ENCODE measurements at places on chromosomes 5 and 9.

DNA sequence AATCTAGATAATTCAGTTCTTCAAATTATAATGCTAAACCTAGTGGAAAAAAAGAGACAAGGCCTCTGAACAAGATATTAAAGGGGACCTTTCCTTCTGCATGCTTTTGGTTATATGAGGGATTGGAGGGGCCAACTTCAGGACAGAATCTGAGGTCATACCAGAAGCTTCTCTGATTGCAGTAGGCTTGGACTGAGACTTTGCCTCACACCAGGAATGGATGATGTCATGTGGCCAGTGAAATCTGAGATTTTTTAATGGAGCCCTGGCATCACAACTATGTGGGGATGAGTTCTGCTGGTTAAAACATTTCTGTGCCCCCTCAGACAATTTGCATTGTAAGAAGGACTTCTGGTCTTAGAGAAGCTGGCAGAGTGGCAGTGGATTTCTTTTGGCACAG is 88.6 kb downstream of the ANGPTL2 start:
- no peak for DNase-seq

- DNase-seq = no peak
These were observed 131.4 kb upstream of the IRX4 start for GRCh38 chr5:2014058-2014610.

DNA sequence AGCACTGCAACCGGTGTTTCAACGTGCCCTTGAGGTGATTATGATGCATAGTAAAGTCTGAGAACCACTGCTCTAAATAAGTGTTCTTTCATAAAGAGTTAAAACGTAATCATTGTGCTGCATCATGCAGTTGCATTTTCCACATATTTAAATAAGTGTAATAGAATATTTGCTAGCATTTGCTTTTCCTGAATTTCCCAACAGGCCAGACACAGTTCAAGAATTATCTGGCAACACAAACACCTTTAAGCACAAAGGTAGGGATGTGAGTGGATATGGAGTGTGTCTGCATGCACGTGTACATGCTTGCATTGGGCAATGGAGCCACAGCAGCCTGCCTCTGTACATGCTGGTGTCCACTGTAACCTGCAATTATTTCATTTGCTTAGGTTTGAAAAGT is 193.6 kb upstream of the PIK3R1 start:
- DNase-seq = no peak

- no peak for DNase-seq
These were observed 11.3 kb upstream of the GGTA1 start for GRCh38 chr9:121510766-121511550.

DNA sequence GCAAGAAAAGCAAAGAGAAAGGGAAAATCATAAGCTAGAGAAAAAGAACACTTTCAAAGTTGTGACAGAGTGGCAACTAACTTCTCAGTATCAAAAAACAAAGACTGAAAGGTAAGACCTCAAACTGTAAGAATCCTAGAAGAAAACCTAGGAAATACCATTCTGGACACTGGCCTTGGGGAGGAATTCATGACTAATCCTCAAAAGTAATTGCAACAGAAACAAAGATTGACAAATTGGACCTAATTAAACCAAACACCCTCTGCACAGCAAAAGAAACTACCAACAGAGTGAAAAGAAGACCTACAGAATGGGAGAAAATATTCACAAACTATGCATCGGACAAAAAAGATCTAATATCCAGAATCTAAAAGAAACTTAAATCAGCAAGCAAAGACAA is 79.1 kb downstream of the FEM1C start:
- no peak for DNase-seq

- no peak for DNase-seq
These were observed 211.2 kb downstream of the NXNL2 start for GRCh38 chr9:88746029-88746742.

DNA sequence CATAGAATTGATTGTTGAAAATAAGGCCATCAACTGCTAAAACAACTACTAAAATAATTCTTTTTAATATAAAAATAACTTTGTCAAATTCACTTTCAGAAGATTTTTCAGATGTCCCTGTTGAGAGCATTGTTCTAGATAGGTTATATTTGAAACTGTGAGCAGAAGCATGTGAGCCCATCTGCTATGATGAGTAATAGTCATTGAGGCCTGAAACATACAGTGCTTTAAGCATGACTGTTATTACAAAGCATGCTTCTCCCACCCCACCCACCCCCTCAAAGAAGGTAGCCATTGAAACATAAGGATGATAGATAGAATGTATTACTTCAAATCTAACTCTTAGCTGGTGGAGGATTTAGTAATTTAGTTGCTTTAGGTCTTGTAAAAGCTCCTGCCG is 86.0 kb downstream of the UHRF2 start:
- DNase-seq = no peak

DNA sequence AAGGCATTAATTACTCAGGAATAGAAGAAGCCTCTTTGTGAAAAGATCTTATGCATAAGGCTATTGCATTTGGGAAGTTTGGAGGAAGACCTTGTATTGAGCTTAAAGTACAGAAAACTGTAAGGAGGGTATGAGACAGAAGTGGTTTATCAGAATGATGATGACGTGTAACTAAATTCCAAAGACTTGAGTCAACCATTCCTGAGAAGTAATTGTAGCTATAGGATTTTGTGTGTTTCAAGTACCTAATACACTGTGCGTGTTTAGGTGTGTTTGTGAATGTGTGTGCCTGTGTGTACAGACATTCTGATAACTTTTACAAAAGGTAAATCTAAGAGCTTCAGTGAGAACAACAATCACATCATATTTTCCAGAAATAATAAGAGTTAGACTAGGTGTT is 46.5 kb upstream of the IRX2 start:
- no peak for DNase-seq

GRCh38 chr5:28807195-28807729 is 1768.9 kb upstream of the CDH9 start:
- DNase-seq = no peak

DNA sequence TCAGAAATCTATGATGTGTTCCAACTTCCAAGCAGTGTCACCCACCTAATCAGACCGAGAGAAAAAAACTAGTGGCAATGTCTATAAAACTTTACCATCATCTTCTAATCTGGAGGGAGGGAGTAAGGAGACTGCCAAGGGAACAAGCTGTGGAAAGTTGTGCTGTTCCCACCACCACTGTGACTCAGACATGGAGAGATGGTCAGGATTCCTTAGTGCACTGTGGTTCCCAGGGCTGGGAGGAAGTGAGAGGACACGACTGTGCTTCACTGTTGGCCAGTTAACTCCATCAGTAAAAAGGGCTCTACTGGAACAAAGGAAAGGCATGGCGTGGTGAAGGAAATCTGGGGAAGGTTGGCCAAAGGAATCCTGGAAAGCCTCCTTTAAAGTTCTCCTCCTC is 18.8 kb downstream of the TICAM2 start:
- DNase-seq = no peak

DNA sequence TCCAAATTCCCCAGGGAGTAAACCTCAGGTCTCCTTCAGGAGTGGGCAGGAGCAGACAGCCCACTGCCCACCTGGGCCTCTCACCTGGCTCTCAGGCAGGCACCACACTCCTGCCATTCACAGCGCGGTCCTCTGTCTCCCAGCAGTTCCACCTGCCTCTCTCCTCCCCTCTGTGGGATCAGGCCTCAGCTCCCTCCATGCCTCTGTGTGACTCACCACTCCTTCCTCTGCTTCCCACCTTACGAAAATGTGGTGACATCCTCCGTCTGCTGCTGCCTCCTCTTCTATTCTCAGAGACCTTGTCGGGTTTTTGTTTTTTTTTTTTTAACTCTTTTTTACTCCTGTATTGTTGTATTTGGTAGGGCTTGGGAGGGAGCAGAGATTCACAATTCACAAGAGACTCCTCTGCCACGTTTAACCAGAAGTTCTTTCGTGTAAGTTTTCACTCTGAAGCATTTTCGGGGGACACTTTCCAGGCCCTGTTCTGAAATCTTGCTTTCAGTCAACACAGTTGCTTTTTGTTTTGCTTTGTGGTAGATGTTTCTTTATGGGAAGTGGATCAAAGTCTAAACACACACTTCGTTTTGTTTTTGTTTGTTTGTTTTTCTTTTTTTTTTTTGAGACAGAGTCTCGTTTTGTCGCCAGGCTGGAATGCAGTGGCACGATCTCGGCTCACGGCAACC is 21.1 kb upstream of the CDKN2AIPNL start:
- DNase-seq = no peak

GRCh38 chr5:139974661-139975060 is 68.4 kb downstream of the NRG2 start:
- DNase-seq = no peak

DNA sequence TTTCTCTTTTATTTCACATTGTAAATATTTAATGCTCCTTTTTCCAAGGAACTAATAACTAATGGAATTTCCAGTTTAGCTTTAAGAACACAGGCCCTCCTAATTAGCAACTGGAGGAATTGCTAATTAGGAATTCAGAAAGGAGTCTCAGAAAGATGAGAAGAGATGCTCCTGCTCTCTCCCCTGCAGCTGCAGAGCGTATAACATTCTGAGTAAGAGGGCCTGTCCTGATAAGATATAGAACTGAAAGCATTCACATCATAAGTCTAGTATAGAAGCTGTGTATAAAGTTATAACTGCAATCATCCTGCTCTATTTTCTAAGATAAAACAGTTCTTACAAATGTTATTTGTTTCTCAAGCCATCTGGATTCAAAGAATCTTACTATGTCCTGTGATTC is 83.2 kb downstream of the DTWD2 start:
- no peak for DNase-seq

DNA sequence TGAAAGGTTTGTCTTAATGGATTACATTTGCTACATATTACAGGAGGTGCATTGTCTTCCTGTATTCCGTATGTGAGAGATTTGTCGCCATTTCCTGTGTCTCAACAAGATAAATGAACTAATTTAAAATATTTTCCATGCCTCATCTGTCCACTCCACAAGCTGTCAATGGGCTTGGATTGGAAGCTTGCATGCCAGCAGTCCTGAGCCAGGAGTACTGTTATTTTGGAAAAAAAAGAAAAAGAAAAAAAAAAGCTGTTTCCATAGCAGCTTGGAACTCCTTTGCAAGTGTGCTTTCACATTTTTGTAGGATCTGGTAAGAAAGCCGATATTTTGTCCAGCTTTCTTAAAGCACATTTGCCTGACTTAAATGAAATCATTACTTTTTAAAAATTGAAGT is 330.8 kb downstream of the KDM4C start:
- no peak for DNase-seq

GRCh38 chr9:99158629-99159028 is 53.7 kb downstream of the TGFBR1 start:
- no peak for DNase-seq

- DNase-seq = no peak
These were observed 119.3 kb downstream of the GALNT10 start for GRCh38 chr5:154309805-154310204.

- DNase-seq = no peak
These were observed 88.9 kb downstream of the ADRB2 start for GRCh38 chr5:148915224-148915817.

DNA sequence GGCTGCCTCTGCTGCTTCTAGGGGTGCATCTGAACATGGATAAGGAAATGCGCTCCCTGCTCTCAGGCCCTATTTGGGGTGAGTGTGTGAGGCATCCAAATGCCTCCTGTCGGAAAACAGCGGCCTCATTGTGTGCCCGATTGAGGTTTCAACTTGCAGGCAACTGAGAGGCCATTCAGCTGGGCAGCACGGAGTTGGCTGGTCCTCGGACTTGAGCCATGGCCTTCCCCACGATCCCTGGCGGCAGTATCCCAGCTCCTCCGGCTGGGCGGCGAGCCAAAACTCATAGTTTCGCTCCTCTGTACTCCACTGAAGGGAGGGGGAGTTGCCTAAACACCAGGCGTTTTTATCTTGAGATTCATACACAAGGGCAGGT is 597.3 kb upstream of the SGCD start:
- DNase-seq = no peak
